NCI-H2081 (cell line): ENCODE measurements at places on chromosomes 1 and 21.

DNA sequence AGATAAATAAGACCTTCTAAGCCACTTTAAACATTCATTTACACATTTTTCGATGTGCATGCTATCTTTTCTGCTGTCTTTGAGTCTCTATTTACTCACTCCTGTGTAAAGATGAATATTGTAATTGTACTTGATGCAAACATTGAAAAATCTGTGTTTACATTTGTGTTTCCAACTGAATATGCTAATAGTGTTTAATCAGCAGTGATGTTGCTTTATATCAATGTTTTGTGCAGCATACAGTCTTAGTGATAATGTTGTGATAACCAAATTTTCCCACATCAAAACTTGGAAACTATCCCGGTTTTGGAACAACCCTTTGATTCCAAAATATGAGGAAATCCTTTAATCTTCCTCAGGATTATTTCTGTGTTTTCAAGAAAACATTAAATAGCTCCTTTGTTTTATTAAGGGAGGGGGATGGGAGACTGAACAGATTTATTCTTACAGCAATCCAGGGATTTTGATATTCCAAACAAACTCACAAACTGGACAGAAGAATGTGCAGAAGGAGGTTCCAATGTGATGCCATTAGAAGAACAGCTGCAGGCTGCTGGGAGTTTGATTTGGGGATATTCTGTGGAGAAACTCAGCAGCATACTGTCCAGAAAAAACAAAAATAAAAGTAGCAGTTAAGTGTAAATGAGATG, 248.0 kb downstream of the S1PR1 start:
- no peak for DNase-seq

- DNase-seq = no peak
Observed at GRCh38 chr21:29657240-29657989, 282.4 kb downstream of the GRIK1 start.

- no peak for DNase-seq
Observed at GRCh38 chr1:58818976-58819375, 35.1 kb upstream of the JUN start.

DNA sequence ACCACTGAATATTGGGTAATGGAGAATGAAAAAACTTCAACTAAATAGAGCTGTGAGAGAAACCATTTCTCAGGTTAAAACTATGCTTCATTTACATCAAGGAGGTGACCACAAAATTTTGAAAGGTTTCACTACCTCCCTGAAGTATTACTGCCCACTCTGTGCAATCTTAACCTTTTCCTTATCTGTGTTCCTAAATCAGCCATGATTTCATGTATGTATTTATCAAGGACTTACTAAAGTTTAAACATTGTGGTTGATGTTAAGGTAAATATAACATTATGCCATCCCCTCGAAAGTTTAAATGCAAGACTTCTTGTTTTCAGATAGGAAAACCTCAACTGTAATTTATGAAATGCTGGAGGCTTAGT, 84.4 kb downstream of the CLEC20A start:
- no peak for DNase-seq

GRCh38 chr1:109113590-109114341, at the start of gene ELAPOR1:
TSS of gene ELAPOR1 (plus strand) at chr1:109114115. CDS start at chr1:109114184, 69 bp downstream.
- DNase-seq = peak; percentile 67

- peak; percentile 6 for DNase-seq
Observed at GRCh38 chr1:79353224-79353623, 346.7 kb upstream of the ADGRL4 start.

GRCh38 chr21:30921129-30921528, 39.7 kb upstream of the KRTAP11-1 start:
- DNase-seq = no peak

DNA sequence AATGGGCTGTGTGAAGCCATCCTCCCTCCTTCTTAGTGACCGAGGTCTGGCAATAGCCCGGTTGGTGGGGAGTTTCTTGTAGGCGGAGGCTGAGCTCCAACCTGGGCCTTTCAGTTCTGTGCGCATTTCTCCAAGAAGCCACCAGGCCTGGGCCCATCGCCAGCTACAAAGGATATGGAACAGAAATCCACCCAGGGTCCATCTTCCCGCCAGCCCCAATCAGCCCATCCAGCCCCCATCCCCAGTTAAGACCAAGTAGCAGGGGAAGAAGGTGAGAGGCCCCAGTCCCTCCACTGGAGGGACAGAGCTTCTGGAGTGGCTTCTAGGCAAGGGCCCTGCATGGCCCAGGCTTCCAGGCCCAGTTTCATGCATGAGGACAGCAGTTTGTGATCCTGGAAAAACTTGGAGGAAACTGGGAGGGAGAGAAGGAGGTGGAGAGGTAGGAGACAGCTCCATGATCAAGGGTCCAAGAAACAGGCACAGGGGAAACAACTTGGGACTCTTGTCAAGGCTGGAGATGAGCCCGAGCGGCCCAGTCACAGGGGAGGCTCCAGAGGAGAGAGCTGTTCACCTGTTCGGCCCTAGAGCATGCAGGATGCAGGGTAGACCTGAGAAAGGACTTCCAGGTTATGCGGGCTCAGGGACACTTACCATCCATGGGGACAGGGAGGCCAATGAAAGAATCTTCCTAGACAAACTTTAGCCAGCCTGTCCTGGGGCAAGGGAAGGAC, 261.2 kb downstream of the PTPRU start:
- no peak for DNase-seq

DNA sequence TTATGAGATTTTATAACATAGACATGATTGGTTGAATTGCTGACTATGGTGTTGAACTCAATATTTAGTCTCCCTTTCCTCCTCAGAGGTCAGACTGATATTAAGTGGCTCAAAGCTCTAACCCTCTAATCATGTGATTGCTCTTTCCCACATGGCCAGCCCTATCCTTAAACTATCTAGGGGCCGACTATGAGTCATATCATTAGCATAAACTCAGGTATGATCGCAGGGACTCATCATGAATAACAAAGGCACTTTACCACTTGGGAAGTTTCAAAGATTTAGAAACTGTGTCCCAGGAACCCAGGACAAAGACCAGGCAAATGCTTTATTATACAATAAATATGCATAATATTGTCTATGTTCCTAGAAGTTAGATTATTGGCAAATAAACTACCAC, 894.6 kb upstream of the NEGR1 start:
- DNase-seq = no peak

- no peak for DNase-seq
Observed at GRCh38 chr1:205091043-205091740, 6.9 kb upstream of the TMEM81 start.

GRCh38 chr1:26023826-26024225, 2.3 kb downstream of the EXTL1 start:
- no peak for DNase-seq

GRCh38 chr1:8315573-8316475, 2.1 kb upstream of the SLC45A1 start:
- no peak for DNase-seq

DNA sequence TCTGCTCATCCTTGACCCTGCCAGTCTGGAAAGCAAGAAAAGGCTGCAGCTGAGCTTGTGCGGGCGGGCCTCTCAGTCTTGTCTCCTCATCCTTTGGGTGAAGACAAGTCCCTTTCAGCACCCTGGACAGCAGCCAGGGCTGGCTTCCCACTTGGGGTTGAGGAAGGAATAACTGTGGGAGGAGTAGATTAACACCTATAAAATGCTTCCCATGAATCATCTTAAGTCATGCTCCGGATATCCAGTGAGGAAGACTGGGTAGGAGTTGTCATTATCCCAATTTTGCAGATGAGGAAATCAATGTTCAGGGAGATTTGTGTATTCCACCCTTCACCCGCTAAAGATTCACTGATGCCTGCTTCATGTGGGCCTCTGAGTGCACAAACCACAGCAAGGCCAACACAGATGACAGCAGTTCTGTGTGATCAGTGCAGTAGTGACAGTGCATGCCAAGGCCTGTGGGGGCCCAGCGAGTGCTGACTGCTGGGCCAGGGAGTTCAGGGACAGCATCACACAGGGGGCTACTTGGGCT, 20.1 kb upstream of the COL16A1 start:
- DNase-seq = no peak

DNA sequence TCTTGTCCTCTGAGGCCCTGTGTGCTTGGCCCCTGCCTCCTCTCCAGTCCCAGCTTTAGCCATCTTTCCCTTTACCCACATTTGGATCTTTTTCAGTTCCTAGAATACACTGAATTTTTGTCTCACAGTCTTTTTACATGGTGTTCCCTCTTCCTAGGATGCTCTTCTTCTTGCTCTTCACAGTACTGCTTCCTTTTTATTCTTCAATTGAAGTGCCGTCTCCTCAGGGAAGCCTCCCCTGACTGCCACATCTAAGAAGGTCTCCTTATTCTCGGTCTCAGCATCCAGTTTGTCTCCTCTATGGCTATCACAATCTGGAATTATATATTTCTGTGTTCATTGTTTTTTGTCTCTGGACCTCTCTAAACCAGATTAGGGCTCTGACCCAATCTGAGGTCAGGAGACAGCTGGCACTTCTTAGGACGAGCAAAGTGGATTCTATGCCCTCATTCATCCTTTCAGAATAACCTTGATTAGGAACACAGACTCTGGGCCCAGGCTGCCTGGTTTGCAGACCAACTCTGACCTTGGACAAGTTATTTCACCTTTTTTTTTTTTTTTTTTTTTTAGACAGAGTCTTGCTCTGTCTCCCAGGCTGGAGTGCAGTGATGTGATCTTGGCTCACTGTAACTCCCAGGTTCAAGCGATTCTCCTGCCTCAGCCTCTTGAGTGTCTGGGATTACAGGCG, 3.2 kb upstream of the FGR start:
- no peak for DNase-seq
